NCI-H1417 treated with DMSO at 0.1 percent for 48 hours (cell line): ENCODE measurements at places on chromosomes 2 and 18.

DNA sequence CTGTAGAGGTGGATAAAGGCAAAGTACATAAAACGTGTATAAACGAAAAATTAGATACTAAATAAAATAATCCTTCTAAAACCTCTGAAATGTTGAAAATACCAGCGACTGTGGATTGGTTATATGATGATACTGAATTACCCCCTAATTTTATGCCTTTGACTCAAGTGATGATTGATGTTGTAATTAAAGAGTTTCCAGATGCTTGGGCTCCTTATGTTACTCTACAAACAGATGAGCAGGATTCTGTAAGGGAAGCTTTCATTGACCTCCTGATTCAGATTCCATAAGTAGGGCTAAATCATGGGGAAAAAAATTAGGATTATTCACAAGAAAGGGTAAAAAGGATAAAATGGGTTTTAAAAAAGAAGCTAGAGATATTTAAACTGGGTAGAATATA is 418.2 kb upstream of the SLC39A10 start:
- DNase-seq: no peak

DNA sequence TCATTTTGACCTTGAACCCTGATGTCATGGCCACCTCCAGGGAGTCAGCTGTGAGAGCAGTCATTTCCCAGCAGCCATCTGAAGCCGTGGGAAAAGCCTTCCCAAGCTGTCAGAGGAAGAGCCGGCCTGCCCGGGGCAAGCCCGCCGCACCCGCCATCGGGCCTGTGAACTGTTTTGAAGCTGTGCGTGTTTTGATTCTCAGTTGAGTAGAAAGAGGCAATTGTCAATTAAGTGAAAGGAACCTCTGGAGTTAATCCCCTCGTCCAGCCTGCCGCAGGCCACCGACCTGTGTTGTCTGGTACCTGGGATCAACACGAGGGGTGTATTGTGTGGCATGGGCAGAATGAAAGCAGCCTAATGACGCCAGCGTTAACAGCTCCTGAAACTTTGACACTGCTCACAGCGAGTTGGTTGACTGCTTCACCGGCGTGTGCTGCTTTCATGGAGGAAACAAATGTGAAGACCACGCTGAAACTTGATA is 318.4 kb downstream of the AGAP1 start:
- no peak for DNase-seq

- no peak for DNase-seq
Observed at GRCh38 chr2:182866461-182867406, at the start of gene FRZB. Gene FRZB, minus strand, starts transcription at chr2:182866637. Its CDS starts 85 bp downstream, at chr2:182866552.

DNA sequence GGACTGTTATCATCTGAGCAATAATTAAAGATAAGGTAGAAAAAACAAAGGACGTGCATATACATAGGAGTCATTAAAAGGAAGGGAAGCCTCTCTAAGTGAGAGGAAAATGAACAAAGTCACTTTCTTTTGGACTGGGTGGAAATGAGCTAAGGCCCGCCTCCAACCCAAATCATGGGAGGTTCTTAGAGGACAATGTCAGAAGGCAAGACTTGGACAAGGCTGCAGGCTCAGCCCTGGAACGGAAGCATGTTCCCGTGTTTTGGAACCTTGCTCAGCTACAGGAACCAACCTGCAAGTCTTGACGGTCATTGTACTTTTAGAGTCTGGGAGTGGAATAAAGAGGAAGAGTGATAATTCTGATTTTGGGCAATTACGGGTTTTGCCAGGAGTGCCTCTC is 59.4 kb upstream of the EPB41L3 start:
- DNase-seq: no peak

DNA sequence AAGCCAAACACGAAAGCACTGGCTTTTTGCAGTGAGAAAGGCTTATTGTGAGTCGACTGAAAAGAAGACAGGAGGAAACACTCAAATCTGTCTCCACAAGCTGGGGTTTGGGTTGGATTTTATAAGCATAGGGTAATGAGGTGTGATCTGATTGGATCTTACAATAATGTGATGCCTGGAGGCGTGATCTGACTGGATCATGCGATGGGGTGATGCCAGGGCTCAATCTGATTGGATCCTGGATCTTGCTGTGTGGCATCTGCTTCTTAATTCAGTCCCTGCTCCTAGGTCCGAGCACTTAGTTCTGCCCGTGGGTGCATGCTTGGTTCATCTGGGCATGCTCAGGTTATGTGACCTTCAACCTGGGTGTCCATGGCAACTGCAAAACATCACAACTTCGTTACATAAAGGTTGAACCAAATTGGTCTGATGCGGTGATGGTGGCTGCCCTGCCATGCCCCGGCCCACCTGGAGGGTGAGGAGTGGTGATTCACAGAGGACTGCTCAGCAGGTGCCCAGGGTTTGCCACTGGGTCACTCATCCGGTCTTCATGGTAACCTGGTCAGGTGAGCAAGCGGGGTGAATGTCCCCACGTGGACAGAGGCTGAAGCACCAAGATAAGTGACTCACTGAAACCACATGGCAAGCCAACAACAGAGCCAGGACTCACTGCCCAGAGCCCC is 111.0 kb downstream of the KCNF1 start:
- no peak for DNase-seq

- DNase-seq: no peak
Observed at GRCh38 chr2:65064728-65065552, 8.7 kb downstream of the CEP68 start.

GRCh38 chr2:100893392-100894104 is 73.6 kb downstream of the NPAS2 start:
- DNase-seq: no peak

GRCh38 chr18:62486290-62486964 is 36.4 kb upstream of the ZCCHC2 start:
- DNase-seq: no peak

GRCh38 chr2:61011678-61012077 is 5.8 kb upstream of the PEX13 start:
- DNase-seq: no peak

DNA sequence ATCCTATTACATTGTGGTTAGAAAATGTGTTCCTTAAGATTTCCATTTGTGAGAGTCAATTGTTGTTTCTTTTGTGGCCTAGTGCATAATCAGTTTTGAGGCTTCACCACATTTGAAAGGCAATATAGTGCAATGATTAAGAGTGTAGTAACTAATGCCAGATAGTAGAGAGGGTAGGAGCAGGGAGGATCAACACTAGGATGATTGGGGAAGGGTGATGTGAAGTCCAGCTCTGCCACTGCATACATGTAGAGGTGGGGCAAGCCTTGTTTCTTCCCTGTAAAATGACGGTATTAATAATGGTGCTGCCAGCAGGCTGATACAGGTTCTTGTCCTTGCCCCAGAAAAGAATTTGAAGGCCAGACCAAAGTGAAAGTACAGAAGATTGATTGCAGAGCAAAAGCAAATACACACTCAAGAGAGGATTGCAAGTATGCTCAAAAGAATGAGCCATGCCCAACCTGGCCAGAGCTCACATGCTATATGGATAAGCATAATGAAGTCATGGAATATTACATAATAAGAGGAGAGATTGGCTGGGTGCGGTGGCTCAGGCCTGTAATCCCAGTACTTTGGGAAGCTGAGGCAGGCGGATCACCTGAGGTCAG is 8.0 kb downstream of the SP100 start:
- no peak for DNase-seq

GRCh38 chr2:120670371-120670770 is 65.3 kb upstream of the GLI2 start:
- no peak for DNase-seq

GRCh38 chr2:119305497-119306195 is 61.0 kb downstream of the C2orf76 start:
- DNase-seq: no peak

- no peak for DNase-seq
Observed at GRCh38 chr2:224927646-224928173, 114.6 kb downstream of the DOCK10 start.

- DNase-seq: no peak
Observed at GRCh38 chr2:209872675-209873074, 101.0 kb downstream of the UNC80 start.

GRCh38 chr2:212299333-212299732 is 239.3 kb downstream of the ERBB4 start:
- no peak for DNase-seq

DNA sequence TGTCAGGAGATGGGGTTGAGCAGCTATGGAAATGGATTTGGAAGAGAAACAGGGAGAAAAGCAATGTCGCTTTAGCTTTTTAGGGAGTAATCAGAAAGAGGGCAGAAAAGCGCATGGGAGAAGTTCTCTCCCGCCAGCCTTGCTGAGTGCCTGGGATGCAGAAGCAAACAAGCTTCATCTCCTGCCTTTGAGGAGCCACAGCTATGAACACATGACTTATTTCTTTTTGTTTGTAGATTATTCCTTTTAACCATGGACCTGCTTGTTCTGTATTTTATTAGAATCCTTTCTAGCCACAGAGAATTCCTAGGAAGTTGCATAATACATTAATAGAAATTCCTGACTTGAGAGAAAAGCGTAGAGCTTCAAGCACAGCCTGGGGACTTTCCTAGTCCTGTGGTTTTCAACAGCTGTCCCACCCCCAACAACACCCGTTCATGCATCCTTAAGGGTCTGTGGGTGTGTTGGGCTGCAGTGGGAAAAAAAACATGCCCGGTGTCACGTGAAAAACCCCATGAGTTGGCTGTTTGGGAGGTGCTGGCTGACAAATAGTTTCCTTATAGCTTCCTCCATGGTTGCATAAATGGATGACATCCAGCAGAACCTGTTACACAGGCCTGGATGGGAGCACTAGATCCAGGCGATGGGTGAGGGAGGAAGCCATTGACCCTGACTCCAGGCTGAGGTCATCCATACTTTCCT is 14.9 kb downstream of the SLC9A4 start:
- DNase-seq: no peak

GRCh38 chr2:237271698-237272652 is 142.0 kb downstream of the COL6A3 start:
- DNase-seq: no peak

DNA sequence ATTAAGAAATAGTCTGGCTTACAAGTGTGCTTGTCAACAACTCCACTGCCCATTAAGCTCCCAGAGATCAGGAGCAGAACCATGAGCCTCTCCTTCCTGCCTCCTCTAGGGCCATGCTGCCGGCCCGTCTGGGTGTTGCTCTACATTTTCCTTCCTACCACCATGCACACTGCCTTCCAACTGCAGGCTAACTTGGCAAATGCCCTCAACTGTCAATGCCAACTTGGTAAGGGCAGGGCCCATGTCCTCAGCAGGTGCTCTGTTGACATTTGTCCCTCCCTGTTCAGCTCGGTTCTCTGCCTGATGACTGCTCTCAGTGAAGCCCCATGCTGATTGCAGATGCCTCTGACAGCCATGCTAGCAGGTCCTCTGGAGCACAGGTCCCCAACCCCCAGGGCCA is 345.2 kb downstream of the ALK start:
- no peak for DNase-seq

- DNase-seq: no peak
Observed at GRCh38 chr18:6947338-6948030, 170.1 kb downstream of the LAMA1 start.

DNA sequence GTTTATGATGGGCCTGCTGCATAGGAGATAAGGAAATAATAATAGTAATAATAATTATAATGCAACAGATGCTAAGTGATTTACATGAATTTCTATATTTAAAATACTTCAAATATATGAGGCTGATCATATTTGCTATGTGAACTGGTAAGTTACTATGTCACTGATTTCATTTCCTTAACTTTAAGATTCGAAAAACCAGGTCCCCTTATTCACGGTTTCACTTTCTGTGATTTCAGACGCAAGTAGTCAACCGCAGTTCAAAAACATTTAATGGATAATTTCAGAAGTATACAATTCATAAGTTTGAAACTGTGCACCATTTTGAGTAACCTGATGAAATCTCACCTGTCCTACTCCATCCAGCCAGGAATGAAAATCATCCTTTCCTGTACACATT is 1697.1 kb upstream of the LRRTM1 start:
- no peak for DNase-seq

DNA sequence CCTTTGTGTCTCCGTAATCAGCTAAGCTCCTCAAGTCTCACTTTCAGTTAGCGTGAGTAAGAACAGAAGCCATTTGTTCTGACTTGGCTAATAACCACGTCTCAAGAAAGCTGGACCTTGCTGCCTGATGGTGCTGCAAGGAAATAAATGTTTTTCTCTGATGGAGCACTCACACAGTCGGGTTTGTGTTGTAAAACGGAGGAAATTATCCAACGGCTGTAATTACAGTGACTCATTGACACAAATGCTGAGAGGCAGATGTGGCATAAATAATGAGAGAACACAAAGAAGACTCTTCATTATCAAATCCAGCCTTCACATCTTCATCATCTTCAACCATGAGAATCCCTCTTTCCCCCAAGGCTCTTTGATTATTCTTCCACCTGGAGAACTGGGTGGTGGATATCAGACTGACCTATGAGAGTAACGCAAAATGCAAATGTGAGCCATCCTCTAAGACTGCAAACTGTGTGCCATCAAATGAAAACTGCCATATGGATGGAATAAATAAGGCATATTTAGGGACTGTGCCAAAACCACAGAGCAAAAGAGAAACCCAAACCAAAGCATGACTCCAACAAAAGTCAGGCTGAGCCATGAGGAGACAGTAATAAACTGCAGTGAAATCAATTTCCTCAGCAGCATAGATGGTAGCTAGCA is 252.6 kb downstream of the RND3 start:
- no peak for DNase-seq

DNA sequence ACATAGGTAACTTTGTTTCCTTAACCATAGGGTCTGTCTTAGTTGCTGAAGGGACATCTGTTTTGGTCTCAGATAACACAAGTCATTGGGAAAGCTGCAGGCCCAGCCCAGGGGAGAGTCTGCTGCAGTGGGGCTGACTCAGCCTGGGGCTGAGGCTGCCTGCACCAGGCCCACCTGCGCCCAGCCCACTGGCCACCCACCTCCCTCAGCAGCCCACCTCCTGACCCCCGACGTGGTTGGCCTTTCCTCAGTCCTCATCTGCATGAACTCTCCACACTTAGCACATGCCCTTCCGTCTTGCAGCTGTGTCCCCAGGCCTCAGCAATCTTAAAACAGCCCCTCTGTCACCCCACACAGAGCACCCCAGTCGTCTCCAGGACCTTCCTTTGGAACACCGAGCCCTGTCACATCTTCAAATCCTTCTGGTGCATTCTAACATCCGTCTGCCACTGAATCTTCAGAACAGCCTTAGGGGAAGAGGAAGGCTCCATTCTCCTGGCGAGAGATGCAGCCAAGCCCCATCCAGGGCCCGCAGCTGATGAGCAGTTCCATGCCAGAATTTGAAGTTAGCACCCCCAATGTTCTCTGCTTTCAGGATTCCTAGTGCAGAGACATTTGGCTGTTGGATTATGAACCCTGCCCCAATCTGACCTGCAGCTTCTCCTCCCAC is 231.4 kb downstream of the SEPTIN10 start:
- no peak for DNase-seq
